Diencephalon (tissue), 1 donor: ENCODE measurements at places on chromosomes 4 and X. TPM values are rescaled to one million over a fixed set of nuclear protein-coding genes. Genes with fewer than 3 reads are reported as not detected.

Gene HSFX3
- not detected for total RNA-seq

Gene ZNF630
- total RNA-seq, result 5.3 TPM

Gene LRCH2
- total RNA-seq, result 40.6 TPM

Gene ZNF330
- total RNA-seq, result 25.6 TPM

Gene POU3F4
- 20.8 TPM for total RNA-seq

Gene FRMD7
- 0.46 TPM for total RNA-seq

Gene FGG
- not detected for total RNA-seq

Gene ERCC6L
- total RNA-seq, result 1.4 TPM

Gene BEX1
- 172 TPM for total RNA-seq

Gene GAGE13
- total RNA-seq, result not detected

Gene SFRP2
- total RNA-seq, result 4.8 TPM

Gene SHROOM3
- total RNA-seq, result 10.6 TPM

Gene TIGD2
- 12.5 TPM for total RNA-seq

Gene G6PD
- 17.3 TPM for total RNA-seq

Gene MFAP3L
- 25.4 TPM for total RNA-seq

Gene RHOXF1
- total RNA-seq, result not detected

Gene TAB3
- total RNA-seq, result 29.5 TPM

Gene BEX2
- total RNA-seq, result 113 TPM

Gene TENM3
- total RNA-seq, result 113 TPM

Gene CTAG2
- total RNA-seq, result not detected

Gene TRPC3
- 14.5 TPM for total RNA-seq

Gene GNPDA2
- total RNA-seq, result 33.7 TPM

Gene LNX1
- 32.3 TPM for total RNA-seq

Gene FAT4
- 35.3 TPM for total RNA-seq

Gene TBCK
- total RNA-seq, result 85.6 TPM

Gene ASB11
- total RNA-seq, result not detected

Gene ARX
- 10.4 TPM for total RNA-seq

Gene STATH
- total RNA-seq, result not detected

Gene PAGE4
- not detected for total RNA-seq

Gene SH2D1A
- not detected for total RNA-seq

Gene EDA
- total RNA-seq, result 4.4 TPM
